ENCODE measurements at places on chromosomes 7 and 10.

- peak; percentile 90 for DNase-seq
These were observed 34.7 kb downstream of the DDIT4 start for GRCh38 chr10:72308320-72308987.

GRCh38 chr10:6595499-6595898 lies 15.4 kb upstream of the PRKCQ start:
- no peak for DNase-seq

DNA sequence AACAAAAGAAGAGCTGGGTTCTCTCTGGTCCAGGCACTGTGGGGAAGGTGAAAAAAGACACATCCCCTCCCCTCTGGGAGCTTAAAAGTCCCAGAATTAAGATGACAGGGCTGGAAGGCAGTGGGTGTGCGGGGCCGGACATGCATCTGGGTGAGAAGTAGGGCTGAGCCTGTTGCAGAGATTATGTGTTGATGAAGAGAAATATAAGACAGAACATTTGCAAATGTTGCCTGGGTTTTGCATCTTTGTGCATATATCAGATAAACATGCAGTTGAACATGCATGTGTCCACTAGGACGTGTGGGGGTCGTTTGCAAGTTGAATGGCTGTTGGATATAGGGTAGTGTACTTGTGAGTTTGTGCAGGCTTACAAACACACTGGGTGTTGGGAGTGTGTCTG lies 94.3 kb upstream of the PPIF start:
- no peak for DNase-seq

GRCh38 chr10:22515009-22515408 lies 169.7 kb downstream of the SPAG6 start:
- no peak for DNase-seq

- no peak for DNase-seq
These were observed 308.1 kb upstream of the ZMIZ1 start for GRCh38 chr10:78760463-78761310.

DNA sequence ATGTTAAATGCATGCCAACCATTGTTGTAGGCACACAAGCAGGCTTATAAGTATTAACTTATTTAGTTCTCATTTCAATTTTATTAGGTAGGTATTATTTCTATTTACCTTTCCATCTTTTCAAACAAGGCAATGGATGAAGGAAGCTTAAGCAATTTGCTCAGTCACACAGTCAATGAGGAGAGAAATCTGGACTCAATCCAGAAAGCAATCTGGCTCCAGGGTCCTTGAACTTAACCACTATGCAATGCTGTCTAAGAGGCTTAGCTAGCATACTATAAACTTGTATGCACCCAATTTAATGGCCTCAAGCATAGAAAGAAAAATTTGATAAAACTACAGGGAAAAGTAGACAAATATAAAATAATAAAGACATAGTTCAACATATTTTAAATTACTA lies 88.6 kb downstream of the VWDE start:
- DNase-seq, result no peak

- no peak for DNase-seq
These were observed 119.1 kb downstream of the PHTF2 start for GRCh38 chr7:77917500-77918262.

DNA sequence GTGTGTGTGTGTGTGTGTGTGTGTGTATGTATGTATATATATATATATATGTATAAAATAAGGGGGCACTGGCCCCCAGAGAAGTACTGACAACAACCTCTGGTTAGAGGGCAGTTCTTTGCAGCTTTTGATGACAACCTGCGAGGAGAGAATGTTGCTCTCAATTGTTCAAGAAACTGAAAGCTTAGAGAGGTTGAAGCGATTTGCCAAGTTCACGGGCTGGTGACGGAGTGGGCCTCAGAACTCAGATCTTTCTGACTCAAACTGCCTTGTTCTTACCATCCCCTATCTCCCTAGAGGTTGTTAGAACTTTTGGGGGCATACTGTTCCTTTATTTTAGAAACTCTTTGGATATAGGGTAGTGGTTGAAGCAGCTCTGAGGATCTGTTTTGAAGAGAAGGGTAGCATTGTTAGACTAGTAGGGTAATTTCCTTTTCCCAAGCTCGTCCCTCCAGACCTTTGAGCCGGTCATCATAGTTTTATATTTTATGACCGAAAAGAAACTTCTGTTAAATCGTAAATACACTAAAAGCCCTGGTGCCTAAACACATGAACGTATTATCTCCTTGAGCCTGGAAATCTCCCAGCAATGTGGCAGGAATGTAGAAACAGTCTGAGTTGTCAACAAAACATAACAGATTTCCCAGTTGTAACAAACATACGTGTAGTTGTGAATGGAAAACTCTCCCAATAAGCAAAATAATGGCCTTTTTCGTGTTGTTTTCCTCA lies 541.7 kb upstream of the GALNT17 start:
- no peak for DNase-seq

DNA sequence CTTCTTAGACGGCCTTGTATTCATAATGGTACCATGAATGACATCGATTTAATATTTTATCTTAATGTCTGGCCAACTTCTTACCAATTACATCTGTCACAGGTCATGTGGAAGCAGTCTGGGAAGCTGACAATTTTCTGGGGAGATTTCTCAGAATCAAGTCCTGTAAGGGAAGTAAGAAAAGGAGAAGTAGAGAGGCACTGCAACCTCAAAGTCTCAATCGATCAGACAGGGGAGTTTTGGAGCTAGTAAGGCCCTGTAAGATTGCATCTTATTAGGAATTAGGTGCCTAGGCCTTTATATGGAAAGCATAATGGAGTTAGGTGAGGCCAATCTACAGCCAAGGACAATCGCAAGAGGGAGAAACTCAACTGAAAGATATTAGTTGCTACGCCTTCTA lies 694.6 kb upstream of the SORCS1 start:
- DNase-seq, result no peak

GRCh38 chr10:49089557-49090188 lies 25.6 kb downstream of the VSTM4 start:
- no peak for DNase-seq

DNA sequence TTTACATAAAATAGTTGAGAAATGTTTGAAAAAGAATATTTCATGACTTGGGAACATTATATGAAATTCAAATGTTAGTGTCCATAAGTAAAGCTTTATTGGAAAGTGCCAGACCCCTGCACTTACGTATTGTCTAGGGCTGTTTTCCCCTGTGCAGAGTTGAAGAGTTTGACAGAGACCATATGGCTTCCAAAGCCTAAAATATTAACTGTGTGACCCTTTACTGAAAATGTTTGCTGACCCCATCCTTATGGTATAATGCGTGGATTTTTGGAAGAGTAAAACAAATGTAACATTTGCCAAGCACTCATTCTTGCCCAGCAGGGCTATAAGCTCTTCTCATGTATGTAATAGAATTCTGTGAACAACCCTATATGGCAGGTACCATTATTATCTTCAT lies 40.1 kb upstream of the RAB18 start:
- no peak for DNase-seq

DNA sequence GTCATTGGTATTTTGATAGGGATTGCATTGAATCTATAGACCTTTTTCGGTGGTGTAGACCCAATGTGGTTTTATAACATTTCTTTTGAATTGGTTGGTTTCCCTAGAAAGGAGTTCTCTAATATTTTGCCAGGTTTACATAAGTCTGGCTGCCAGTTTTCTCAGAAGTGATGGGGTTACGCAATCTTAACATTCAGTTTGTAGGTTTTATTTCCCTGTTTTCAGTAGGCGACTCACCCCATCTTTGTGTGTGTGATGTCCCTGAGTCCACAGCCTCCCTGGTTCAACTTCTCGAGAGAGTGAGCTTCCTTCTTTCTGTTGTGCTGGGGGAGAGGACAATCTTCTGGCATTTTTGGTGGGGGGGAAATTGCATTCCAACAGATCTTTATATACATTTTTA lies 9.6 kb upstream of the KIF5B start:
- DNase-seq, result no peak

- no peak for DNase-seq
These were observed 1.5 kb upstream of the CALML5 start for GRCh38 chr10:5500910-5501309.

- DNase-seq, result no peak
These were observed 94.5 kb downstream of the HIPK2 start for GRCh38 chr7:139683137-139683921.

GRCh38 chr7:80210400-80210799 lies 75.8 kb downstream of the GNAI1 start:
- DNase-seq, result no peak

DNA sequence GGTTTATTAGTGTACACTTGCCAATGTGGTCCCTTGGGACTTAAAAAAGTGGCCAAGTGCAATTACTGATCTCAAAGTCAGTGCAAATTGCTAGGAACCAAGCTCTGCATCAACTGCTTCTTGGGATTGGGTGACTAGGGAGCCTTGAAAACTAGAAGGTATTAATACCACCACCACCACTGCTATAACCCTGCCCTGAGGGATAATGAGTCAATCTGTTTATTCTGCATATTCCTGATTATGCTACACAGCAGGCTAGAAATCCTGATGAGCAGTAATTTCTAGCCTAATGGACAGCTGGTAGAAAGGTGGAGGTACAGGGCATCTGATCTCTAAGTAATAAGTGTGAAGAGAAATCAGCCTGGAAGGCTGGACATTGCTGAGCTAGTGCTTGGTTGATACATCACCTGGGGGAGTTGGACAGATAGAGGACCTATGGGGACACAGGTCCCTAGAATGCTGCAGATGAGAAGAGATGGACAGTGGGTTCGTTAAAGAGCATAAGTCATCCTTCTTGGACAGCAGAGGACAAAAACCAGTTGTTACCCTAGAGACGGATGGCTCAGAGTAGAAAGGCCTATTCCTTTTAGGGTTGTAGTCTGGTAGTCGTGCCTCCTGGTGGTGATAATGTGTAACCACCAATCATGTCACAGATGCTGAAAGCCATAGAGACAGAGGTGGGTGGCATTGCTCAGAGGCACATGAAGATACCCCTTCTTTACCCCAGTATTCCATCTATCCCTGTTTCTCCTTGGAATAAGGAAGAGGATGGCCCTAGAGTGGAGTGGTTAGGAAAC lies 554.8 kb downstream of the SORCS1 start:
- DNase-seq, result peak; percentile 1

DNA sequence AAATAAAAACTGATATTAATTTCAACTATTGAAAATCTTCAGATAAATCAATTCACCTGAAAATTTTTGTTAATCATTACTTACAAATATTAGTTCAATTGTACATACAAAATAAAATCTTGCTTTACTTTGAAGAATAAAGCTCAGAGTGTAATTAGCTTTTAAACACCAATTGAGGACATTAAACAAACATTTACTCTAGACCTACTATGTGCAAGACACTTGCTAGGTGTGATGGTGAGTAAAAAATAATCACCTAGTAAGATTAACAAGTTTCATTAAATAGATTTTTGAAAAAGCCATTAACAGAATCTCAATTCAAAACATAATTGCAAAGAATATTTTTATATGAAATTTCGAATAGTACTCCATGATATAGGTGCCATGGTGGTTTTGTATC lies 3.9 kb upstream of the MLLT10 start:
- no peak for DNase-seq

GRCh38 chr7:39133088-39133487 lies 155.4 kb downstream of the POU6F2 start:
- no peak for DNase-seq

DNA sequence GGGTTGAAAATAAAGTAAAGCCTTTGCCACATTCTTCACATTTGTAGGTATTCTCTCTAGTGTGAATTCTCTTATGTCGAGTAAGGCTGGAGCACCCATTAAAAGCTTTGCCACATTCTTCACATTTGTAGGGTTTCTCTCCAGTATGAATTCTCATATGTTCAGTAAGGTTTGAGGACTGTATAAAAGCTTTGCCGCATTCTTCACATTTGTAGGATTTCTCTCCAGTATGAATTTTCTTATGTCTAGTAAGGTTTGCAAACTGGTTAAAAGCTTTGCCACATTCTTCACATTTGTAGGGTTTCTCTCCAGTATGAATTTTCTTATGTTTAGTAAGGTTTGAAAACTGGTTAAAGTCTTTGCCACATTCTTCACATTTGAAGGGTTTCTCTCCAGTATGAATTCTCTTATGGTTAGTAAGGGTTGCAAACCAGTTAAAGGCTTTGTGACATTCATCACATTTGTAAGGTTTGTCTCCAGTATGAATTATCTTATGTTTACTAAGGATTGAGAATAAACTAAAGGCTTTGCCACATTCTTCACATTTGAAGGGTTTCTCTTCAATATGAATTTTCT lies 41.4 kb downstream of the ZNF680 start:
- no peak for DNase-seq

GRCh38 chr7:132461032-132461592 lies 115.2 kb downstream of the PLXNA4 start:
- no peak for DNase-seq

Measured in hematopoietic multipotent progenitor cell treated with erythropoietin and hydrocortisone succinate and interleukin-3 and kit ligand, for 8 days (in vitro differentiated cells).